ENCODE measurements at places on chromosomes 2 and 18.

GRCh38 chr2:37773371-37774130 lies 102.1 kb upstream of the CDC42EP3 start:
- DNase-seq, result no peak

DNA sequence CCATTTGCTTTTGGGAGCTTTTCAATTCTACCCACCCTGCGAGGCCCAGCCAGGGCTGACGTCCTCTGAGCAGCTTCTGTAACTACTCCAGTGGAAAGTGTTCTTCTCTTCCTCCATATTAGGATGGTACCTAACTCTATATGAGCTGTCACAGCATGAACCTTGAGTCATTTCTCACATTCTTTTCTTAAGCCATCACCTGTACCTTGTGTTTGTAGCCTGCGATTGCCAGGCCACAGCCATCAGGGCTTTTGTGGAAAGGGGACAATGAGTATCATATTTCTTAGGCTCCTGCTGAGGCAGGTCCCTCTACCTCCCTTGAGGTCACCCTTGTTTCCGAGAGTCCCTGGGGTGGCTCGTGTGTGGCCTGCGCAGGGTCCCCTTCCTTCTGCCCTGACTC lies 144.5 kb upstream of the DLX2 start:
- DNase-seq, result no peak

- no peak for DNase-seq
Measured at GRCh38 chr2:120044336-120044735, 31.5 kb downstream of the EPB41L5 start.

DNA sequence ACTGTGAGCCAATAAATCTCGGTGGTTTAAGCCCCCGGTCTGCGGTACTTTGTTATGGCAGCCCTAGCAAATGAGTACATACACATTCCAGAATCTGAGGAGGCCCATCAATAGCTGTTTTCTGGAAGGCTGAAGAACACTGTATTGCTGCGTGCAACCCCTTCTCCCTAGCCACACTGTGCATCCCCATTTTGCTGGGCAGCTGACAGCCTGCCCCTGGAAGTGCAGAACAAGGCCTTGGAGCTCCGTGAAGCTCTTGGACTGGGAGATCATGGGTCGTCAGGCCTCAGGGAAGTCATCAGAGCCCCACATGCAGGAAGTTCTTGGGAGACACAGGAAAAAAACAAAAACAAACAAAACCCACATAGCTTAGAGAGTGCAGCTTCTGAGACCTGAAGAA lies 90.6 kb upstream of the ST6GAL2 start:
- DNase-seq, result no peak

DNA sequence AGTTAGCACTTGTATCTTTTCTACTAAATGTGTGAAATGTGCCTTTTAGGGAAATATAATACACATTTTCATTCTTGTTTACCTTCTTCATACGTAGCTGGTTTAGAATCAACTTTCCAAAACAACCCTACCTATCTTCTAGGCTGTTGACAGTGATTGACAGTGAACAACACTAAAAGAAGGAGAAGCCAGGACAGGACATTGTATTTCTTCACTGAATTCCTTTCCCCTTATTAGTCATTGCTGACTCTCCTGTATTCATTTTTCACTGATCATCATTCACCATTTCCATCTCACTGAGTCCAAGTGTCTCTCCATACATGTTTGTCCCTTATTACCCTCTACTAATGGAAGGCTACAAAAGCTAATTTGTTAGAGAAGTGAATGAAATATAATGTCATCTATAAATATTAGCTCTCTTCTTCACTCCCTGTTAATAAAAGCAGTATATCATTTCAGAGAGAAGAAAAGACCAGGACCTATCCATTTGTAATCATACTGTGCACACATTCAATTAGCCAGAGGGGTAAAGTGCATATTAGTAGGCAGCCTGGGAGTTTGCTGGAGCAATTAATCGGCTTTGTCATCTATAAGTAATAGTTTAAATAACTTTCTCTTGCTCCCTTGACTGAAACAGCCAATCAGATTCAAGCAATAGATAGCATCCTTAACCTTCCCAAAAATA lies 192.5 kb upstream of the FOSL2 start:
- no peak for DNase-seq

- no peak for DNase-seq
Measured at GRCh38 chr2:4357121-4357520, 653.7 kb downstream of the DCDC2C start.

- DNase-seq, result no peak
Measured at GRCh38 chr2:228600265-228600664, 418.8 kb upstream of the SPHKAP start.

DNA sequence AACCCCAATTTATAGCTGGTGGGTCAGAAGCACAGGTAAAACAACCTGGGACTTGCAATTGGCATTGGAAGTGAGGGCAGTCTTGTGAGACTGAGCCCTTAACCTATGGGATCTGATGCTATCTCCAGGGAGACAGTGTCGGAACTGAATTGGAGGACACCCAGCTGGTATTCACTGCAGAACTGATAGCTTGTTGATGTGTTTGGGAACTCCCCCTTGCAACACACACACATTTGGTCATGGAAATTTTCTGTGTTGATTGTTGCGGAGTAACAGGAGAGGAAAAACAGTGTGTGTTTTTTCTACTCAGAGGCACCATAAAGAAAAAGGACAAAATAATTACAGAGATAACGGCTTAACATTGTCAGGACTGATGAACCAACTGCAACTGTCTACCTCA lies 16.1 kb downstream of the TPGS2 start:
- no peak for DNase-seq

DNA sequence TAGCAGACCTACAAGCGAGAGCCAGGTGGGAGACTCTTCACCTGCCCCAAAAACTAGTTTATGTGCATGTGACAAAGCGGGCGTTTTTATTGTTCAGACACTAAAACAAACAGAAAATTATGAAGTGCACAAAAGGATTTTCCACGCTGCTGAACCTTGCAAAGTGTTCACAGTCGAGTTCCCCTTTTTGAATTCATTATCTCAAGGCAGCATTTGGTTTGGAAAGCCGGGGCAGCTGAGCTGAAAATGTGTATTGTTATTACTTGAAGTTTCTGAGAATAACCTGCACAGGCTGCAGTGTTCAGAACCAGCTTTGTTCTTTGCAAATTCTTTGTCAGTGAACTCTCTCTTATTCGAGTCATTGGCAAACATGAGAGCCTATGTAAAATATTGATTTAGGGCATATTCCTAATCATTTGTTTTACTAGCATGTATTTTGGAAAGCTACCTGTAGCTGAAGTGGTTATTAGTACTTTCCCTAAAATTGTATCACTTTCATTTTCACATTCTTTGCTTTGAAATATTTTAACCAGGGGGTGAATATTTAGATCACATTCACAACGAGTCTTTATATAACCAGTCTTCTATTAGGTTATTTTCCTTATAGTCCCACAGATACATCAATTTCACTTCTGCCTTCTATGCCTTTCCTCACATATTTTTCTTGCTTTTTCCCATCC lies 59.5 kb downstream of the LRRTM1 start:
- no peak for DNase-seq
